Activated T-helper 1 cell treated with Interleukin-2 at 50 U/mL for 16 hours (primary cell): ENCODE measurements at places on chromosomes 4 and X.

DNA sequence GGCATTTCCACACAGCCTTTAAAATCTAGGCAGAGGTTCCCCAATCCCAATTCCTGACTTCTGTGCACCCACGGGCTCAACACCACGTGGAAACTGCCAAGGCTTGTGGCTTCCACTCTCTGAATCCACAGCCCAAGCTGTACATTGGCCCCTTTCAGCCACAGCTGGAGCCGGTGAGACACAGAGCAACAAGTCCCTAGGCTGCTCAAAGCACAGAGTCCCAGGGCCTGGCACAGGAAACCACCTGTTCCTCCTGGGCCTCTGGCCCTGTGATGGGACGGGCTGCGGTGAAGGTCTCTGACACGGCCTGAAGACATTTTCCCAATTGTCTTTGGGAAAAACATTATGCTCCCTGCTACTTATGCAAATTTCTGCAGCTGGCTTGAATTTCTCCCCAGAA is 500.0 kb downstream of the FSTL5 start:
- no peak for DNase-seq

GRCh38 chr4:109119852-109120251 is 182.6 kb downstream of the COL25A1 start:
- DNase-seq = no peak

- no peak for DNase-seq
Observed at GRCh38 chr4:20422398-20422797, 170.7 kb downstream of the SLIT2 start.

- peak; percentile 32 for DNase-seq
Observed at GRCh38 chrX:120244735-120245498, 5.7 kb upstream of the ZBTB33 start.

- no peak for DNase-seq
Observed at GRCh38 chr4:20219521-20219920, 32.2 kb upstream of the SLIT2 start.

DNA sequence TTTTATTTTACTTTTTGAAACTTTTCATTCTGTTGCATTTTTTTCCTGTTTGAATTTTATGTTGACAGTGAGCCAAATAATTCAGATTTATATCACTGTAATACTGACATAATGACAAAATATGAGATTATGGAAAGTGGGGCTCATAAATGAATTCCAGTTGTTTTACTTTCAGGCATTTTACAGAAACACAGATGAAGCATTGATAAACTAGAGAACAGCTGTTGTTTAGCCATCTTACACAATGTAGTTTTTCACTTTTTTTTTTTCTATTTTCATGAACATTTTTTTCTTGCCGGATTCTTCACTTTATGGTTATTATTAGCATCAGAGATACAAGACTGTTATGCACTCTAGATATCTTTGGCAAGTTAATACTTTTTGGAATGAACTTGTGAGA is 91.7 kb upstream of the PAQR3 start:
- DNase-seq = no peak

DNA sequence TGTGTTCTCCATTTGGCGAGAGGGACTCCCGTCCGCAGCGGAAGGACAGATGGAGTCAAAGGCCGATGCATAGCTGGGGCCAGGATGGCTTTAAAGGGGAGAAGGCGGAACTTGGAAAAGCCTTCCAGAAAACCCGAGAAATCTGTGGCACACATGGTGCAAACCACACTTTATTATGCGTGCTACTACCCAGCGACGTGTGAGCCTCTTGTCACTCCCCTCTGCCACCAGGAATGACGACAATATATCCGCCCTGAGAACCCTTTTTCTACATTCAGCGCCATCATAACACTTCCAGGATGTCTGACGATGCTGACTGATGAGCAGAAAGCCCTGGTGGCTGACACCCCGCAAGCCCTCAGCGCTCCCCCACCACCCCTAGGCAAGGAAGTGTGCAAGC is 689 bp upstream of the DCHS2 start:
- DNase-seq = no peak

DNA sequence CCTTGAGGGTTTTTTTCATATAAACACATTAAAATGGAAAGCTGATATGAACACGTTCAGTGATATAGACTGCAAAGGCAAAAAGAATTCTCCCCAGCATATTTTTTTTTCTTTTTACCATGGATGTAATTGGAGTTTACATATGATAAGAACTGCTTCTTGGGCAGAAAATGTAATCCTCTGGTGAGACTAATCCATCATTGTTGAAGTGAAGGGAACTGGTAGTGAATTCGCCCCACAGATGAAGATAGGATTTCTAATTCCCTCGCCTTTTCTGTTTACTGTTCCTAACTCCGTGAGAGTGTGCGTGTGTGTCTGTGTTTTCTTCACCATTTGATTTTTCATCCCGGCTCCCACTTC is 88.9 kb downstream of the GPR143 start:
- DNase-seq = no peak

DNA sequence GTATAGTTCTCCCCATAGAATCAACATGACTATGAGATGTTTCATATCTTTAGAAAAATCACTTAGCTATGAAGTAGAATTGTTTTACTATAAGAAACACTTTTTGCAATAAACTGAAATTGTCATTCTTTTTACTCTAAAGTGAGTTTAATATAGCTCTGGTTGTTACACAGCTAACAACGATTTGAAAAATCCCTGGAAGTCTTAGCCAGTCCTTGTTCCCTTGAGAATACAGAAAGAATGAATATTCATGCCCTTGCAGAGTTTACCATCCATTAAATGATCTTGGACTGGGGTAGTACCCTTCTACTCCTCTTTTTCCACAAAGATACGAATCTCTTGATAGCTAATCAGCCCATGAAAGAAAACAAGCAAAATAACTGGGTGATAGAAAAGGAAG is 141.8 kb downstream of the JADE1 start:
- DNase-seq = no peak

GRCh38 chrX:97494756-97495372 is 611.2 kb downstream of the RPA4 start:
- DNase-seq = no peak

GRCh38 chr4:37503261-37503660 is 182.9 kb downstream of the RELL1 start:
- no peak for DNase-seq

DNA sequence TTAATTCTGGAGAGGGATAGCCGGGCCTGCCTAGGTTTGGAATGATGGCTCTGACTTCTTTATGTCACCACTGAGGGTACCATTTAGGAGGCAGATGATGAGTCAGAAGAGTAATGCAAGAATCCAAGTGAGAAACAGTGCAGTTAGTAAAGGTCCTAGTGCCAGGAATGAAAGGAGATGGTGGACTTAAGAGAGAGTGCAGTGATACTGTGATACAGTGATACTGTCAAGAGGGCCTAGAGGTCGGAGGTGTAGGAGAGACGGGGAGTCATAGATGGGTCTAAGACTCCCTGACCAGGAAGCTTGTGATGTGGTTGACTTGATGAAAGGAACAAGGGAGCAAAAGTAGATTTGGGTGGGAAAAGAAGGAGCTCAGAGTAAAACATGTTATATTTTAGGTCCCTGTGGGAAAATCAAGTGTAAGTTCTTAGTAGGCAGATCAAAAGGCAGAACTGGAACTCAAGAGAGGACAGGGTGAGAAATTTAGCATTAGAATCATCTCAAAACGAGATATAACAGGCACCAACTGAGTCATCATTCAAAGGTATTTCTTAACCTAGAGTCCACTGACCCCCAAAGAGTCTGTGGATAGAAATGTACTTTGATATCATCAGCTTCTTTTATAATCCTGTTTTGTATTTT is 85.0 kb downstream of the NFKB1 start:
- DNase-seq = no peak

DNA sequence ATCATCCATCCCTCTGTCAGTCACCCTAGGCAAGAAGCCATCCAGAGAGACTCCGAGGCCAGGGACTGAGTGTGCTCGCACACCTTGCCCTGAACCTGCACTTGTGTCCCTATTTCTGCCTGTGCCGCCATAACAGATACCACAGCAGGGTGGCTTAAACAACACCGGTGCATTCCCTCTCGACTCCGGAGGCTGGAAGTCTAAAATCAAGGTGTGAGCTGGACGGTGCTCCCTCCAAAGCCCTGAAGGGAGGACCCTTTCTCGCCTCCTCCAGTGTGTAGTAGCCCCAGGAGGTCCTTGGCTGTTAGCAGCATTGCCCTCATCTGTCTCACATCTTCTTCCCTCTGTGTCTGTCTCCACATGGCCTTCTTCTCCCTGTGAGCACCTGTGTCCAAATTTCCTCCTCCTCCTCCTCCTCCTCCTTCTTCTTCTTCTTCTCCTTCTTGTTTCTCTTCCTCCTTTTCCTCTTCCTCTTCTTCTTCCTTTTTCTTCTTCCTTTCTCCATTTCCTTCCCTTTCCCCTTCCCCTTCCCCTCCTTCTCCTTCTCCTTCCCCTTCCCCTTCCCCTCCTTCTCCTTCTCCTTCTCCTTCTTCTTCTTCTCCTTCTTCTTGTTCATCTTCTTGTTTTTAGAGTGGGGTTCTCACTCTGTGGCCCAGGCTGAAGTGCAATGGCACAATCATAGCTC is 98.1 kb upstream of the ENPP6 start:
- DNase-seq = no peak

DNA sequence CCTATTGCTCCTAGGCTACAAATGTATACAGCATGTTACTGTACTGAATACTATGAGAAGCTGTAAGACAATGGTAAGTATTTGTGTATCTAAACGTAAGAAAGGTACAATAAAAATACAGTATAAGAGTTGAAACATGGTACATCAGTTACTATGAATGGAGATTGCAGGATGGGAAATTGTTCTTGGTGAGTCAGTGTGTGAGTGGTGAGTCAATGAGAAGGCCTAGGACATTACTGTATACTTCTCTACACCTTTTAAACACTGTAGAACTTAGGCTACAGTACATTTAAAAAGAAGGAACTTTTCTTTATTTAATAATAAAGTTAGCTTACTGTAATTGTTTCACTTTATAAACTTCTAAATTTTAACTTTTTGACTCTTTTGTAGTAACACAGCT is 2603.2 kb downstream of the PCDH7 start:
- DNase-seq = no peak

- peak; percentile 24 for DNase-seq
Observed at GRCh38 chrX:115940888-115941332, 229.6 kb upstream of the AGTR2 start.

GRCh38 chr4:102543030-102543928 is 42.1 kb downstream of the NFKB1 start:
- DNase-seq = no peak

DNA sequence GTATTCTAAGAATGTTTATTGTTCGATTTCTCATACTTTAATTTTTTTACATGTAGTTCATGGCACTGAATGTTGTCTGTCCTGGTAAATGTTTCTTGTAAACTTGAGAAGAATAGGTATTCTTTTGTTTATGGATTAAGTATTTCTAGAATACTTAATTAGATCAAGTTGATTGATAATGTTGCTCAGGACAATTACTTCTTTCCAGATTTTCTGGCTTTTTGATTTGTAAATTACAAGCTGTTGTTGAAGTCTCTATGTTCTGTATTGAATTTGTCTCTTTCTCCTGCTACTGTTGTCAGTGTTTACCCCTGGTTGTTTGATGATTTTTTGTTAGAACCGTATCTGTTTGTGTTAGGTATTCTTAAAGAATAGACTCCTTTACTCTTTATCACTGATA is 1720.9 kb upstream of the AGA start:
- no peak for DNase-seq

DNA sequence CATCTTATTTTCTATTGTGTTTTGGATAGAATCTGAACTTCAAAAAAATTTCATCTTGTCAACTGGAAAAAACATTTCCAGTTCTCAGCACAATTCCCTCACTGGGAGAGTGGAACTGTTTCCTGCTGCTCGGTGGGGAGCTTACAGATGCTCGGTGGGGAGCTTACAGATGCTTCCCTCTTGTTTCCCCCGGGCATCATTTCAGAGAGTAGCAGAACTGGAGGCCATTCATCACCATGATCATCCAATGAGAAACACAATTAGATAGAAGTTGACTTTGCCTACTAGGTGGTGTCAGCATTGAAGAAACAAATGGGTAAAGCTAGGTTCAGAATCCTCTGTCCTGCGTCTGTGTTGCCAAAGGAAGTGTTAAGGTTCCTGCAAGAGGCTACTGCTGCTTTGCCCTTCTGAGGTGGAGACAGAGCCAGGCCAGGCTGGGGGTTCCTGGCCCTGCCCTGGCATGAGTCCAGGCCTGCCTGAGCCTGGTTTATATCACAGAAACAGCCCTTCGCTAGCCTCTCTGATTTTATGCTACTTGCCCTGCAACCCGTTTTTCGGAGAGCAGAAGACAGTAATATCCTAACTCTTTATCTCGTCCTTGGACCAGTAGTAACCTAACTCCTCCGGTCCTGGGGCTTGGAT is 70.6 kb downstream of the TAPT1 start:
- no peak for DNase-seq

DNA sequence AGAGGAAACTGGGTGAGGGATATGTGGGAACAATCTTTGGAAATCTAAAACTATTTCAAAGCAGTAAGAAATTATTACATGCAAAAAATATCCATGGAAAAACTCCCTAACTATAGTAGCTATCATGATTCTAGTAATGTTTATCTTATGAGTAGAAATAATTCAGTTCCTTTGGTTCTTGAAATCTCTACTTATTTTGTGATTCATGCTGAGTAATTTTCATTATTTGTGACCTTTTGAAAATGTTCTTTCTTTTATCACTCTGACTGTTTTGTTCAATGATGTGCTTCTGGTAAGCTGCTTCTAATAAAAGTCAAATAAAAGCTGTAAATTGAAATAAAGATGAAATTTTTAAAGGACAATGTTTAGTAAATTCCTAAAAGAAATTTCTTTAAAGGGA is 40.4 kb upstream of the MAGEB10 start:
- DNase-seq = no peak

- DNase-seq = no peak
Observed at GRCh38 chr4:151099976-151100417, 569 bp downstream of the RPS3A start.
